Activated T-cell treated with anti-CD3 and anti-CD28 coated beads, Interleukin-2, amount 50 U/mL, for 72 hours (primary cell): ENCODE measurements at places on chromosomes 2 and 18.

- DNase-seq = no peak
Observed at GRCh38 chr2:17319090-17319489, 199.2 kb downstream of the RAD51AP2 start.

- no peak for DNase-seq
Observed at GRCh38 chr2:149021271-149021719, 17.2 kb upstream of the LYPD6B start.

DNA sequence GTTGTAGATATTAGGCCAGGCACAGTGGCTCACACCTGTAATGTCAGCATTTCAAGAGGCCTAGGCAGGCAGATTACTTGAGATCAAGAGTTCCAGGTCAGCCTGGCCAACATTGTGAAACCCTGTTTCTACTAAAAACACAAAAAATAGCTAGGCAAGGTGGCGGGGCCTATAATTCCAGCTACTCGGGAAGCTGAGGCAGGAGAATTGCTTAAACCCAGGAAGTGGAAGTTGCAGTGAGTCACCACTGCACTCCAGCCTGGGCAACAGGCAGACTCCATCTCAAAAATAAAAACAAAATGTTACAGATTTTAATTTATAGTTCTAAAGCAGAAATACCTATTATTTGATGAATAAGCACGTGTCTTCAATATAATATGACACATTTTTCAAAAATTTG is 65.6 kb upstream of the UBXN4 start:
- no peak for DNase-seq

DNA sequence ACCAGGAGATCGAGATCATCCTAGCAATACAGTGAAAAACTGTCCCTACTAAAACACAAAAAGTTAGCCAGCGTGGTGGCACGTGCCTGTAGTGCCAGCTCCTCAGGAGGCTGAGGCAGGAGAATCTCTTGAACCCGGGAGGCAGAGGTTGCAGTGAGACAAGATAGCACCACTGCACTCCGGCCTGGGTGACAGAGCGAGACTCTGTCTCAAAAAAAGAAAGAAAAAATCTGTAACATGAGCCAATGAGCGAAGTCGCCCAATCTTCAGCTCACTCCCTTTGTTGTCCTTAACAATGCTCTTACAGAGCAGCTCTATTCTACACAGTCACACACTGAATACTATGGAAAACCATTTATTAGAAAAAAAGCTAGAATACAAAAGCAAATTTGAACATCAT is 22.0 kb downstream of the FAM98A start:
- no peak for DNase-seq

DNA sequence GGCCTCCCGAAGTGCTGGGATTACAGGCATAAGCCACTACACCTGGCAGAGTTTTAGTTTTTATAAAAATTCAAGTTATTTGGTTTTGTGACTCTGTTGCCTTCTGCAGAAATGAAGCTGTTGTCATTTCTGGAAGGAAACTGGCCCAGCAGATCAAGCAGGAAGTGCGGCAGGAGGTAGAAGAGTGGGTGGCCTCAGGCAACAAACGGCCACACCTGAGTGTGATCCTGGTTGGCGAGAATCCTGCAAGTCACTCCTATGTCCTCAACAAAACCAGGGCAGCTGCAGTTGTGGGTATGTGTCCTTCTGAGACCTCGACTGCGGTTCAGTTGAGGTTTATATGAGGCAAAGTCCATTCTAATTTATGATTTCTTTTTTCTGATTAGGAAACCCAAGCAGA is 7.2 kb downstream of the MTHFD2 start:
- peak; percentile 57 for DNase-seq

- no peak for DNase-seq
Observed at GRCh38 chr2:111052621-111053020, 68.1 kb upstream of the BCL2L11 start.

DNA sequence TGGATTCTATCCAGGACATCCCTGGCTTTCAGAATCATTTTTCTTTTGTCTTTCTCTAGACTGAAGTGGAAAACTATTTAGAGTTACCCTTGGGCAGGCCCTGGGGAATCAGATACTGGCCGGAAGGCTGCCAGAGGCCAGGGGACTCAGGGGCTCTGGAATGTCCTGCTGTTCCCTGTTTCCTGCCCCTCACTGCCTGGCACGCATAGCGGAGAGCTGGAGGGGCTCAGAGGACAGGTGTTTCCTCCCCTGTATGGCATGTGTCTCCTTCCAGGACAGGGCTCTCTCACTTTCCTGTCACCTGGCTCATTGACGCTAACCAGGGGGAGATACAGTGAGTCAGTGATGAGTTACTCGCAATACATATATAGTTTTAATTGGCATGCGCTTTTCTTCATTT is 38.8 kb downstream of the DYSF start:
- no peak for DNase-seq

DNA sequence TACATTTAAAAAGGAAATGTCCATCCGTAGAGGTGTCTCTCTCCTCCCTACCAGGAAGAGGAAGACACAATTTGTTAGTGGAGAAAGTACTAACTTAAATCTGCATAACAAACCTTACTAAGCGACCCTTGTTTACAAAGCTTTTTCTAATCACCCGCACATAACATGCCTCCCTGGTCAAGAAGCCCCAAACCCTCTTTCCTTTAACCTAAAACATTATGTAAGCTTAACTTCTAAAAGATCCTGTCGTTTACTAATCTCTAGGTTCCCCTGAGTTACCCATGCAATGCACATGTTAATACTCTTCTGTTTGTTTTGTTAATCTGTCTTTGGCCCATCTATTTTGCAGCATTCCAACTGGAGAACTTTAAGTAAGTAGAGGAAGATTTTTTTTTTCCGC is 630.3 kb upstream of the NRXN1 start:
- DNase-seq = no peak

DNA sequence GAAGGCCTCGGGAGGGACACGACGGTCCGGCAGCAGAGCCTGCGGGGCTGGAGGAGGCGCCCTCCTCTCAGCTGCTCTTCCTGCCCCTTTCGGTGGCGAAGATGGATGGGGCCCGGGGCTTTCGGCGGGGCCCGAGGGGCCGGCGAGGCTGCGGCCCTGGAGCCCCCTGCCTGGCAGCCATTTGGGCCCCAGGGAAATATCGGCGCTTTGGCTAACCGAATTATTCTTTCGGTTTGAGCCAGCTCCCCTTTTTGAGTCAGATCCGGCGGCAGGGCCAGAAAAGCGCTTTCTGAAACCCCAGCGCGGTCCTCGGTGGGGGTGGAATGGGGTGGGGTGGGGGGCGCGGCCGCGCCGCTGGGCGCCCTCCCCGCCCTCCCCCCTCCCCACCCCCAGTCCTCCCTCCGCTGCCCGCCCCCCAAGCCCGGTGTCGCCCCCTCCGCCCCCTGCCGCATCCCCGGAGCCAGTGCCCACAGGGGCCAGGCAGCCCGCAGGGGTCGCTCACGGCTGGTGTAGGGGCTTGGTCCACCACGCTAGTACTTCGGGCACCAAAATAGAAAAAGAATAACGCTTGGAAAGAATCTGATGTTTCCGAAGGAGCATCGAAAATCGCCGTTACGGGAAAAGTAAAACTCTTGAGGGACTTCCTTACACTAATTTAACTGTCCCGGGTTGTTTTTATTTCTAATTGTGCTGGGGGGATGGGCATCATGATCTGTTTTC is 9.1 kb upstream of the ARID5A start:
- peak; percentile 90 for DNase-seq

DNA sequence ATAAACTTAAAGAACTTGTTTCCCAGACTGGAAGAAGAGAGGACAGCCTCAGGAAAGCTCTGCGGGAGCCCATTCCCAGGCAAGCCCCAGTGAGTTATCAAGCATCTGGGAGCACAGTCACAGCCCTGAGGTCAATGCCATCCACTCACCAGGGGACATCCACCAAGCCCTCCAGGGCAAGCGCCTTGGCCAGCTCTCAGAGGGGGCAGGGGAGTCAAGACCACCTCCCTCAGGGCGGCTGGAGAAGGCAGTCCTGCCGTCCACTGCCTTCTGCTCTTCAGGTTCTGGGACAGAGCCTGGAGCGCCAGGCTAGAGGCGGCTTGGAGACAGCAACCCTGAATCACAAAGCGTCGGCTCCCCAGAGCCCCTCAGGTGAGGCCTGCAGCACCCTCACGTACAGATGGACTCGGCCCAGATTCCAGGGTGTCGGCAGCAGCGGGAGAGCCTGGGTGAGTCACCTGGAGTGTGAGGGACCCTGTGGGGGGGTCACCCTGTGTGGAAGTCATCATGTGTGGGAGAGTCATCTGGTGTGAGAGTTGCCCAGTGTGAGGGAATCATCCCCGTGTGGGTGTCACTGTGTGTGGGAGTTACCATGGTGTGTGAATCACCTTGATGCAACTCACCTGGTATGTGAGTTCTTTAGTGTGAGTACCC is 100.9 kb upstream of the TEX51 start:
- DNase-seq = no peak

DNA sequence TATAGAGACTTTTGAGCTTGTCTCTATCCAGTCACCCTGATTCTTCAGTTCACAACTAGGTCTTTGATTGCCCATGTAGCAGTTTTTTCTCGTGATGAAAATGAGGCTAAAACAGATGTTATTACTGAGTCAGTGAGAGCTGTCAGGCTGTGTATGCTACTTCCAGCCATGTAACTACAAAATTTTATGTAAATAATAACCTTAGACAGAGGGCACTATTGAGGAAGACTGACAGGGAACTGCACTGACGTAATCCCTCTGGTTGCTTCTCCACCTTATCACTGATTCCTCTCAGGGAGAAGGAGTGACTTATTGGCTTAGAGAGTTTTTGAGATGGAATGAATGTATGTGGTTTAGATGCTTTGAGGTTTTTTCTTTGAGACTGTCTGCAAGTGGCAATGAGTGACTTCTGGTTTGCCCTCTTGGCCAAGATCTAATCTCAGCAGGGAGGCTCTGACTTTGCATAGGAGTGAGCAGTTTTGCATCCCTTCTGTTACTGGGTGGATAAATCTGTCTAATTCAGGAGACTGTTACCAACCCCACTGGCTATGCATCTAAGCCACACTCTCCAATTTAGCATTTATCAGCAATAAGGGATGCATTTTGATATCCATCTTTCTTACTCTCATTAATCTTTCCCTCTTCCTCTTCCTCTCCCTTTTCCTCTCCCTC is 555.2 kb upstream of the FANCL start:
- no peak for DNase-seq

GRCh38 chr2:46350029-46350689 is 53.0 kb downstream of the EPAS1 start:
- no peak for DNase-seq

- DNase-seq = no peak
Observed at GRCh38 chr2:202765436-202765835, 106.1 kb downstream of the ICA1L start.

DNA sequence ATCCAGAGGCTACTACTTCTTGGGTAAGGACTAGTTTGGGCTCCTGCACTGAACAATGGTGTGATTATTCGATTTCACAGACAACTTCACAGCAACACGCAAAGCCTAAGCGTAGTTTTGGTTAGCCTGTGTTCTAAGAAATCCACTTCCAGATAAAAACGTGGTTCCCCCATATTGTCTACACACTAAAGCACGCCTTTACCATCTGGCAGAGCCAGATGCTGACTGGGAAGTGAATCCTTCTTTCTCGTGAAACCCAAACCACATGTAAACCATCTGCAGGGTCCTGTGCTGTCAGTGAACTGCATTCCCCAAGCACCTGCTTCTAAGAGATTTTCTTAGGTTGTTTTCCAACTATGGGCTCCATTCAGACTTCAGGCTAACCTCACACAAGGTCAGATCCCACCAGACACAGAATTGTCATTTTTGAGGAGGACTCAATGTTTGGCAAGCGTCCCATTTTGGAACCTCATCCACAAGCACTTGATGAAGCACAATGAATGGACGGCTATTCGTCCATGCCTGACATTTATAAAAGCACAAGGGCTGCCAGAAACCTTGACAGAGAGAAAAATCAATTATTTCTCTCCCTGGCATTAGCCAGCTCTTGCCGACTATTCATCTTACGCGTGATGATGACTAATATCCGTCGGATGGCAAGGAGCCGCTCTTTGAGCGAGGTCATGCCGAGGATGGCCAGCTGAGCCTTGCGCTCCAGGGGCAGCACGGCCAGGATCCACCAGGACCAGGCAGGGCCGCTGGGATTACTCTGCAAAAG is 38.4 kb downstream of the LONRF2 start:
- no peak for DNase-seq

GRCh38 chr2:32375228-32375892 is 18.5 kb downstream of the BIRC6 start:
- no peak for DNase-seq
